ENCODE measurements at places on chromosomes 13 and 19.
A peak's percentile ranks its signal among the peaks of the same experiment; 100 is the strongest.

GRCh38 chr19:18254546-18255503 lies 19.4 kb downstream of the IQCN start:
- no peak for DNase-seq

DNA sequence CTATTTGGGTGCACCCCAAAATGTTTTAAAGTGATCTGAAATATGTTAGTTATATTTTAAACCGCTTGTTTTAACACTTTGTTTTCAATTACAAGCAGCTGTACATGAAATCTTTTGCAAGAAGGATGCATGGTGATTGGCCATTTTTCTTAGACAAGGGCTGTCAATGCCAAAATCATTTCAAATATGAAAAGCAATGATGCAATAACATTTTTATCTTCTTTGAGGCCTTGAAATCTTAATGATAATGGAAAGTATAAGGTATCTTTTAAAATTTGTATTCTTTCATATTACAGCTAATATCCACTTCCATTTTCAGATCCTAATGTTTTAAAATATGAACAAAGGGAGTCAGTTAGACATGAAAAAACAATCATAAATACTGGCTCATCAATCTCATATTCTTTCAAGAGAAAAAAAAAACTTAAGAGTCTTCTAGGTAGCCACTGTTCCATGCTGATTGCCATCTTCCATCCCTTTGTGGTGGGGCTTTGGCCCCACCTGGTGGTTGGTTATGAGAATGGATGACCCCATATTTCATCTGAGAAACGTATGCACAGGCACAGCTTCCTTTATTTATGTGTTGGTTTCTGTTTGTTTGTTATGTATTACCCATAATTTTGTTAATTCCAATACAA lies 330.3 kb upstream of the MIR17HG start:
- DNase-seq = peak; percentile 80

- DNase-seq = peak; percentile 75
These were observed 20.7 kb downstream of the TNFSF11 start for GRCh38 chr13:42594481-42595252.

GRCh38 chr13:31053091-31053490 lies 108.6 kb downstream of the HSPH1 start:
- DNase-seq = no peak

- no peak for DNase-seq
These were observed 467.2 kb upstream of the ARGLU1 start for GRCh38 chr13:107035186-107035585.

DNA sequence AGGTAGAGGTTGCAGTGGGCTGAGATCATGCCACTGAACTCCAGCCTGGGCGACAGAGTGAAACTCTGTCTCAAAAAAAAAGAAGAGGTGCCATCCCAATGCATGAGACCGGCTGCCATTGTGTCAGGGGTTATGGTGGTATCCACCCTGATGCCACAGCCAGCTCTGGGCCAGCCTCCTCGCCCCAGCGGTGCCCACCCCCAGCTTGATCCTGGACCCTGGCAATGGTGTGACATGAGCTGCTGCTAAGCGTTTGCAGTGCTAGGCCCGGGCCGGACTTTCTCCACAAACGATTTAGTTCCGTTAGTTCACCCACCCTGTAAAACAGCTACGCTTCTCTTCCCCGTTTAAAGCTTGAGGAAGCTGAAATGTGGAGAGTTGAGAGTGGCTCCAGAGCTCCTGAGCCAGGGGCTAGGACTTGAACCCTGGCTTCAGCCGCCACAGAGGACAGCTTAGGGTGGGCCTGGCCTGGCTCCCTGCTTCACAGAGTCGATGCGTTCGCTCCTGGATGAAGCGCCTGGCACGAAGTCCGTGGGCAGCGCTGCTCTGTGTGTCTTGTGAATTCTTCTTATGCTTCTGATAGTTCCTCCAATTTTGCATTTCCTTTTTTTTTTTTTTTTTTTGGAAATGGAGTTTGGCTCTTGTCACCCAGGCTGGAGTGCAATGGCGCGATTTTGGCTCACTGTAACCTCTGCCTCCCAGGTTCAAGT lies 25.5 kb downstream of the NKPD1 start:
- DNase-seq = no peak

- DNase-seq = no peak
These were observed 39.3 kb downstream of the EFNA2 start for GRCh38 chr19:1324806-1325567.

DNA sequence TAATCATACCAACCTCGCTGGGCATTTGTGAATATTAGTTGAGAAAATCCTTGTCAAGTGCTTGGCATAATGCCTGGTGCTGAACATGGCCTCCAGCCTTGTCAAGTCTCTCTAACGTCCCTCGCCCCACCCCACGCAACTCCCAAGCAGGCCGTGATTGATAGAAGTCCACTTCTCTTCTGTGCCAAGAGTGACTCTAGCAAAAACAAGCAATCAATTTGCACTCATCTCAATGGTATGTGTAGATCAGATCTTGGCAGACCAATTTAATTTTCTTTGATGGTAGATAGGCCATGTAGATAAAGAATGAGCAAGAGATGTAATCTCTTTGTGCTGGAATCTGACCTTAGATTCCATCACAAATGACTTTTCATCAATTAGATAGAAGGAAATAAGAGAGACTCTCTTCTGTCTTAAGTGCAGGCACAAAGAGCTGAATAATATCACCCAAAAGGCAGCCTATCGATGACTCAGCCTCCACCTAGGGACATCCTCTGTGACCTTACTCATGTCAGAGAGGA lies 31.0 kb upstream of the KATNAL1 start:
- DNase-seq = no peak

GRCh38 chr13:100483841-100484381 lies 104.7 kb downstream of the GGACT start:
- DNase-seq = no peak

DNA sequence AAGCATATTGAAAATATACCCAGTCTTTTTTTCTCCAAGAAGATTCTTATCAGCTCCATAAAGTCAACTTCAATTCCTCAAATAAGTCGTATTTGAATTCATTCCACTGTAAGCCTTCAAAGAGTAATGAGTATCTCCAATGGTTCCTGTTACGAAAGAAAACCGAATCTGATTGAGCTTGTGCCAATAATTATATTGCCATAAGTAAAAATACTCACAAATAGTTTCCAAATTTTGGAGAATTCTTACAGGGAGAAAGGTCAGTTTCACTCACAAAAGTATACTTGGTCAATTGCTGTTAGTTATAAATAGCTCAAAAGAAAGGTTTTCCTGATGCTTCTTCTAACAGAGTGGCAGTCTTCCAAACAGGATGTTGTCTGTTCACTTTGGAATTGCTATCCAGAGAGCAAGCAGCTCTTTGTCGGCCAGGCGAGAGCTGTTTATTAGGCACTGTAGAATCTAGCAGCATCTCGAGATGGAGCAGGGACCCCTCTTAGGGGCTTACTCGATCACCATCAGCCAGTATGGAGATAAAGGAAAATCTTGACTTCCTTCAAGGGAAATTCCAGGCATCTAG lies 13.5 kb downstream of the ERICH4 start:
- peak; percentile 4 for DNase-seq

- no peak for DNase-seq
These were observed 98.7 kb downstream of the STARD13 start for GRCh38 chr13:33186861-33187291.

DNA sequence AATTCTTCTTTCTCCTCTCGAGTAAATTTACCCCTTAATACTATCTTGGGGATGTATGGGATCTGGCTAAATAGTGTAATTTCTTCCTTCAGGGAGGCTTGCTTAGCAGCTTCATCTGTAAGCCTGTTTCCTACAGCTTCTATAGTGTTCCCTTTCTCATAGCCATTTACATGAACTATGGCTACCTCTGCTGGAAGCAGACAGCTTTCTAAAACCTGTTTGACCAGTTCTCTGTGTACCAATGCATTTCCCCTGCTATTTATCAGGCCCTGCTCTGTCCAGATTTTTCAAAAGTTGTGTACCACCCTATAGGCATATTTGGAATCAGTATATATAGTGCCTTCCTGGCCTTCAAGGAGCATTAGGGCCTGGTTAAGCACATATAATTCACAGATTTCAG lies 113.6 kb upstream of the PCDH9 start:
- no peak for DNase-seq

DNA sequence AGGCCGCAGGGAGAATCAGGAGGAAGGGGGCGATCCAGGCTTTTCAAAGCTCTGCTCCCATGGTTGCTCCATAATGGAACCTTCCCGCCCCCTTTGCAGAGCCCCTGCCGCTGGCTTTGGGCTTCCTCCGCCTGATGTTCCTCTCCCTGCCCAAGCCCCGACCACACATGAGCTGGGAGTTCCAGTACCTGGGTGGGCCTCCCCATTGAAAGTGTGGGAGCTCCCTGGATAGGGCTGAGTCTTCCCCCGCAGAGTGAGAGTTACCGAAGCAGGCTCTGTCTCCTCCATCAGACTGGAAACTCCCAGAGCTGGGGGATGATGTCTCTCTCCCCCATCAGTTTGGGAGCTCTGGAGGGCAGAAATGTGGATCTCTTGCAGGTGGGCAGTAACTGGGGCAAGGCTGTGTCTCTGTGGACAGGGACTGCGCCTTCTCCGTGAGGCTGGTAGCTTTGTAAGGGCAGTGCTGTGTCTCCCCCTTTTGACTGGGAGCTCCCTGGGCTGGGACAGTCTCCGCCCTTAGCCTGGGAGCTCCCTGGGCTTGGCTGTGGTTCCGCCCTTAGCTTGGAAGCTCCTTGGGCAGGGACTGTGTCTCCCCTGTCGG lies 722 bp downstream of the DCAF15 start:
- DNase-seq = peak; percentile 6

- DNase-seq = peak; percentile 58
These were observed 79.2 kb downstream of the UBL3 start for GRCh38 chr13:29771247-29771646.

- no peak for DNase-seq
These were observed 317.3 kb upstream of the MAB21L1 start for GRCh38 chr13:35793823-35794222.

DNA sequence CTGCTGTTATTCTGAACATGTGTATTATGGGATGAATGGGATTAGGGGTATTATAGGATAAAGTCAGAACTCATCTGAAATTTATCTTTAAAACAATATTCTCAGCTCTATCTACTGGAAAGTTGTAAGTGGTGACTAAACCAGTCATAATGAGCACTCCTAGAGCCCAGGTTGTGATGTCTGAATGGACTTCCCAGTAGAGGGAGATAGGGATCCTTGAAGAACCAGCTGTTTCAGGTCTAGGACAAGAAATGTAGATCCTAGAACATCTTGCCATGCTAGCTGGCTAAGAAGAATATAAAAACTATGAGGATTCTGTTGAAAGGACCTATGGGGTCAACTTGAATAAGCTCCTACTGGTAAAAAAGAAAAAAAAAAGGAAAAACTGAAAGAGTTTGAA lies 310.8 kb downstream of the SLC7A1 start:
- peak; percentile 47 for DNase-seq

GRCh38 chr19:4369109-4369887 lies 25.9 kb downstream of the MPND start:
- DNase-seq = no peak

GRCh38 chr13:21567714-21568113 lies 36.3 kb downstream of the MICU2 start:
- DNase-seq = no peak

DNA sequence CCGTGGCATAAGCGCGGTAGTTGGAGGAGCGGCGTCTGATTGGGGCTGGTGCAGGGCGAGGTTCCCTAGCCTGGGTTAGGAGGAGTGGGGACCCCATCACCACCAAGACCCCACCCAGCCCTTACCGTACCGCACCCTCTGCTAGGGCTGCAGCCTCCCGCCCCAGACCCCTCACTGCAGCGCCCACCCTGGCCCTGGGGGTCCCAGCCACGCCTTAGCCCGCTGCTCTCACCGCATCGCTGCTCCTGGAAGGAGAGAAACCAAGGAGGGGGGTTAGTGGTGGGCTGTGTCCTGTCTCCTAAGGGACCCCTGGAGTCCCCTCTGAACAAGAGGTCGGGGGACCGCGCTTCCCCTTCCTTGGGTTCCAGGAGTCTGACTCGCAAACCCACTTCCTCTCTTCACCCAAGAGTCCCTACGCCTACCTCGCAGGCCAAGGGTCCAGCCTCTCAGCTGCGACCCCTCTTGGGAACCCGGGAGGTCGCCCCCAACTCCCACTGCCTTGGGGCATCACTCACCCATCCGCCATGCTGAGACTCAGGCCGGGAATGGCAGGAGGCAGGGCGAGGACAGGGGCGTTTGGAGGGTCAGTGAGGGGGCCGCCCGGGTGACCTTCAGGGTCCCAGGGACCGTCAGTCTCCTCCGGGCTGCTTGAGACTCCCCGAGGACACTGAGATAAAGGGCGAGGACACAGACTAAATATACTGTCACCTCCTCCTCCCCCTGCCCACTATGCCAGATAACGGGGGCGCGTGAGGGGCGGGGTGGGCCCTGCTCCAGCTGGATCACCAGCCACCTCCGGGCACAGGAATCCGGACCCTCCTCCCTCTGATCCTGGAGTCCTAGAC lies at the start of gene TNNI3:
TNNI3 (minus strand) TSS at position 669 of the 845 bp plus-strand sequence; CDS start at position 526, 143 bp downstream.
- DNase-seq = no peak

DNA sequence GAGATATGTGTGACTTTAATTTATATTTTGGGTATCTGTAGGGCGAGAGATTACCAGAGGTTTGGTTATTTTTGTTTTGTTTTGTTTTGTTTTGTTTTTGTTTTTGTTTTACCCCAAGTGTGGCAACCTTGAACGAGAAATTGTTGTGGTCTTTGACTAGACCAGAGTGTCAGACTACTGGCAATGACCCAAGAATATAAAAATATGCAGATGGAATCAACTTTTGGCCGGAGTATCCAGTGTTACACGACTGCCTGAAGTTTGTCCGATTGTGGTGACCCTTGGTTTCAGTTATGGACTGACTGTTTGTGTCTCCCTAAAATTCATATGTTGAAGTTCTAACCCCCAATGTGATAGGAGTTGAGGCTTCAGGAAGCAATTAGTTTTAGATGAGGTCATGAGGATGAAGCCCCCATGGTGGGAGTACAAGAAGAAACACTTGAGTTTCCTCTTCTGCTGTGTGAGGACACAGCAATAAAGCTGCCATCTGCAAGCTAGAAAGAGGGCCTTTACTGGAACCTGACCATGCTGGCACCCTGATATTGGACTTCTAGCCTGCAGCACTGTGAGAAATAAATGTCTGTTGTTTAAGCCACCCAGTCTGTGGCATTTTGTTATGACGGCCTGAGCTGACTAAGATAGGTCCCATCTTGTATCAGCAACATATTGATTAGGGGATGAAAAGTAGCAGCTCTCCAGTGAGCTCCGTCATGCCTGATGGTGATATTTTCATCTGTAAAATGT lies 261.7 kb downstream of the MTUS2 start:
- DNase-seq = no peak

DNA sequence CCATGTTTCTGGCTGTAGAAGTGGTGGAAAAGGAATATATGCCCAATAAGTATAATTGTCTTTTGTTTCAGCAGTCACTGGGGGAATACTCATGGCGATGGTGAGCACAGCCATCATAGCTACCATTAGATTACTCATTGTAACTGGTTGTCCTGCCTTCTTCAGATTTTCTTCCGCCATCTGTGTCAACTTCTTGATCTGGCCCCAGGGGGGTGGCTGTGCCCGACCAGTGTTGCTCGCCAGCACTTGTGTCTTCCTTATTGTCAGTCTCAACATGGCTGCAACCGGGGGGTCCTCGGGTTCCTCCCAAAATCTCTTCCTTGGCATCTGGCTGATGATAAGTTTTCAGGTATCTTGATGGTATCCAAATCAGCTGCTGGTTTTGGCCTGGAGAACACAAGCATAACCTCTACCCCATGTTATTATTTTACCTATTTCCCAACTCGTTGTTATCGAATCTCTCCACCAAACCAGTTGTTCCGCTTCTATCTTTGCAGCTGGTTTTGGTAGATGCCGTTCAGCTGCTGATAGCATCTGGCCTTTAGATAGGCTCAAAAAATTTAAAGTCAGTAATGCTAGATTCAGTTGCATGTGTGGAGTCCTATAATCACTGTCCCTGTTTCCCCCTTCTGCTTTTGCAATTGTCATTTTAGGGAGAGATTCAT lies 23.0 kb upstream of the IL17D start:
- DNase-seq = no peak
